ENCODE measurements at places on chromosomes 4 and X.

DNA sequence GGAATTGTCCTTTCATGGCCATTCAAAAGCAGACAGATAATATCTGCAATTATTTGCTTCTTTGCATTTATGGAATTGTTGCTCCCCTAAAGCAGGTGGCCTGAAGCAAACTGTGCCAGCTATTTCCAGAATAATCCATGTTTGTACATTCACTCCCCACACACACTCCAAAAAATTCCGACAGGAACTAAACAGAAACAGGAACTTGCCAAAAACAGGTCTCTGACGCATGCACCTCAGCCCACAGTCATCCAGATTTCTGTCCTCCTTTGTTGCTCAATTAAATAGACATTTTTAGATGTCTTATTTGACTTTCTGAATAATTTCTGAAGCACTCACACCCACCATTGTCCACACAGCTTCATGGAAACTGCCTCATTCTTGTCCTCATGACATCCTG, 71.5 kb upstream of the EDNRA start:
- DNase-seq = no peak

DNA sequence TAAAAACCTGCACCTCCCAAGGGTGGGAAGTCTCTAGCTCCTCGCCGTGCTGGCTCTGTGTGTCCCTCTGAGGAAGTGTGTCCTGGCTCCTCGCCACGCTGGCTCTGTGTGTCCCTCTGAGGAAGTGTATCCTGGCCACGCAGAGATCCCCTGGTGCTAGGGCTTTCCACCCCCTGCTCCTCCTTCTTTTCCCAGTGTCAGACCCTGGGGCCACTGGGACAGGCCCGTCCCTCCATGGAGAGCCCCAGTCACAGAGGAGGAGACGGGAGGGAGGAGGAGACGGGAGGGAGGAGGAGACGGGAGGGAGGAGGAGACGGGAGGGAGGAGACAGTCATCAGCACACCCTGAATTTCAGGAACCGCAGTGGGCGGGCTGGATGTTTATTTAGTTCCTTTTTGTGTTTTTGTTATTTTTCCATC, 53.8 kb upstream of the HGFAC start:
- no peak for DNase-seq

- no peak for DNase-seq
Measured at GRCh38 chrX:132568291-132568690, 79.5 kb upstream of the MBNL3 start.

DNA sequence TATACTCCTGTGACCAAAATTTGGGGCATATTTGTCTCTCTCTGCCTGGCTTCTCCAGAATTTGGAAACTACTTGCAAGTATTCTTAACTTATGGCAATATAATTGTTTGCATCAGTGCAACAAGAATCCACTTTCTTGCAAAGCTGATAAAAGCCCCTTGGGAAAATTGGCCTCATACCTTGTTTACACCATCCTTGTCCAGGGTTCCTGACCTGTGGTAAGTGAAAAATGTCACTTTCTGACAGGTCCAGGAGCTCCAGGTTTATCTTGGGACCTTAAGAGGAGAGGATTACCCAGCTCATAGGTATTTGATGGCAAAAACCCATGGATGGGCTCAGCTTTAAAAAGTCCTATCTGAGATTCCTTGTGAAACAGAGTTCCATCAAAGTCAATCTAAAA, 29.3 kb upstream of the CXCL13 start:
- no peak for DNase-seq

GRCh38 chr4:171583790-171584189, 229.4 kb upstream of the GALNTL6 start:
- no peak for DNase-seq

DNA sequence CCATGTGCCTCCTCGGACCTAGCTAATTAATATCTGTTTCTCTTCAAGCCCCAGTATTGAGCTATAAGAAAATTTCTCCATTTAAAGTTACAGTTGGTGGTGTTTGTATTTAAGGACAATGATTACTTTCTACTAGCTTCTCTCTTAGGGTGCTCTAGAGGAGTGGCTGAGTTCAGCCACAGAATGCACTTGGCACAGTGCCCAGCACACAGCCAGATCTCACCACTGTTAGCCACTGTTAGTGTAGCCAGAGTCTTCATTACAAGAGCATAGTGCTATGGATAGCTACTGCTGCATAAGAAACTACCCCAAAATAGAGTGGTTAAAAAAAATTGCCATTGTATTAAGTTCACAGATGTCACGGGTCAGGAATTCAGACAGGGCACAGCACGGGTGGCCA, 421.3 kb downstream of the BCOR start:
- DNase-seq = no peak

DNA sequence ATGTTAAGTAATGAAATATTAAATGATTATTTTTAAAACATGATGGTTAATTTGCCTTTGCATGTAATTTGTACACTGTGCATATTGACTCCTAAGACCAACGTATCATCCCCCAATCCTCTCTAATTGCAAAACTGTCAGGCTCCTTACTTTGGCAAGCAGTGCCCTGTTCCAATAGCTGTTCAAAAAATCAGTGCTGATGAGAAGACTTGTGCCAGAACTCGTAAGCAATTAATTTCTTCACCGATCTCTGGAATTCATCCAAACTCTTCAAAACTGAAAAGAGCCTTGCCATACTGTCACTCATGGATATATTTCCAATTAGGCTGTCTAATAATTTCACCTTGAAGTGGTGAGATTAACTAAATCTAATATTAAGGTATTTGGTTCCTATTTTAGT, 493.9 kb upstream of the NDST4 start:
- no peak for DNase-seq

GRCh38 chr4:188146618-188147017, 7.4 kb downstream of the TRIML1 start:
- no peak for DNase-seq

- DNase-seq = no peak
Measured at GRCh38 chrX:103407776-103408175, 31.4 kb downstream of the BEX3 start.

- DNase-seq = no peak
Measured at GRCh38 chr4:119132306-119132705, 3.3 kb upstream of the MYOZ2 start.

- no peak for DNase-seq
Measured at GRCh38 chrX:123450222-123450621, 266.1 kb downstream of the GRIA3 start.

DNA sequence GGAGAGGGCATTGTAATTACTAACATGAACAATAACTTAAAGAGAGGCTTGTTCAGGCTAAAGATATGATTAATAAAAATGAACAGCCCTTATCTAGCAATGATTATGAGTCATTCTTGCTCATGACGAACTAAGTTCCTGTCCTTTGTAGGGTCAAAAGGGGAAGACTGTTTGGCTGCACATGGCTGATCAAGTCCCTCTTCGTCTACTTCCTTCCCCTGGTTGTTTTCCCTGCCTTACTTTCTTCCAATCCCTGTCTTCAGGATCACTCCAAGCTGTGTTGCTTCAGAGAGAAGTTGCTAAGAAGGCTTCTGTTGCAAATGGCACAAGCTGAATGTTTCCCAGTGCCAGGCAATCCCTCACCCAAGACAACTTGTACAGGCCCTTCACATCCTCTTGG, 115.0 kb upstream of the HS3ST1 start:
- no peak for DNase-seq

DNA sequence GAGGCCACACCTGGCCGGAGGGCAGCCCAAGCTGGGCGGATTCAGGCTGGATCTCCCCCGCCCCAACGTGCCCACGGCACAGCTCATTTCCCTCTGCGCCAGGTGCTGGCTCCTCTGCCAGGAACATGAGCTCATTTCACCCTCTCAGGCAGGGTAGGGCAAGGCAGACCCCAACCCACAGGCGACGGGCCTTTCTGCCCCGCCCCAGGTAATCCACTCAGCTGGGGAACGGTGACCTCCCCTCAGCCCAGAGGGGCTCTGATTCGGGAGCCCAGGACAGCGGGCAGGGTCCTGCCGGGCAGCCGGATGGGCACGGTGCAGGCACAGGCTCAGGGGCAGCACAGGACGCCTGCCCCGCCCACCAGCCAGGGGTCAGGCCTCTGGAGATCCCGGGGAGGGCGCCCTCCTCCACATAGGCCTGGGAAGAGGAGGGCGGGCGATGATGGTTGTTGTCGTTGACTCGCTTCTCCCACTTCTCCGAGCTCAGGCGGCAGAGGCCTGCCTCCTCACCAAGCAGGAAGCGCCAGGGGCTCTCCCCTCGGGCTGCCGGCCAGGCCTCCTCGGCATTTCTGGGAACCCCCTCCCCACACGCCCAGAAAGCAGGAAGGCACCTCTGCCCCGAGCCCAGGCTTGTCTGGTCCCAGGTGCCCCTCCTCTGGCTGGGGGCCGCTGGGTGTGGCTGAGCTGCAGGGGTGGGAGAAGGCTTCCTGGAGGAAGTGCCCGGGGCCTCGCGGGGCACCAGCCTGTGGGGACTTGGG, 31.1 kb downstream of the TACC3 start:
- peak; percentile 41 for DNase-seq

GRCh38 chr4:152998861-152999260, 62.7 kb downstream of the FHDC1 start:
- DNase-seq = no peak

DNA sequence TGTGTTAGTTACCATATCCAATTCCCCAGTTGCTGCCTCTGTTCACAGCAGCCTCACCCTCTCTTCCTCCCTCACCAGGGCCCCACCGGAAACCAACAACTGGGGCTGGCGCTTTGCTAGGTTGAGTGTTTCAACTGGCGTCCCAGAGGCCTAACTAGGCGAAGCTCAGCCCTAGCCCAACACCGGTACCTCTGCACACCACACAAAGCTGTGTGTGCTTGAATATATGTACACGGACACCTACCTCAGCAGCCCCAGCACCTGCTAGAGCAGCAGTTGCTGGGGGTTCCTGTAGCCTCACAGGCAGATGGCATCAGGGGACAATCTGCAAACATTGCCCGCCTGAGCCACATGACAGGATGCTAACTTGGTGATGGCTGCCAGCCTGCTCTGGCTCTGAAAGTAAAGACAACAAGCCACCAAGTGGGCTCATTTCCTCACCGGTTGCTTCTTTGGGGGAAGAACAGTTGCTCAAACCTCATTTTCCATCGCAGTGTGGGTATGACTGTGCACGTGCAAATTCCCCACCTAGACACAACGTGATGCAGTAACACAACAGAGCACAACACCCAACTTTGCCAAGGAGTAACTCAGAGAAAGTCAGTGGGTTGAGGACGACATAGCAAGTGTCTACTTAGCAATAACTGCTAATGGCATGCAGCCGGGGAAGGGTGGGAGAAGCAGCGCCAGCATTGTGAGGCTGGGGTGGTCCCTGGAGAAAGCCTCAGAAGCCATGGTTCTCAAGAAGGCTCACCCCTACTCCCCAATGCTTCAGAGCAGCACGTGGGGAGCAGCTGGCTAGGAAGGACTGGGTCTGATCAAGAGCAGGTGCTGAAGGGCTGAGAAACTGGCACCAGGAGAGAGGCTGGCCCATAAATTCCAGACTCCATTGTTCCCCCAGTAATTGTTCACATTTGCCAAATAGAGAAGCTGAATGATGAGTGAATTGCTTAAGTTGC, 139.5 kb downstream of the SH3KBP1 start:
- DNase-seq = peak; percentile 44

- no peak for DNase-seq
Measured at GRCh38 chrX:136999024-136999423, 34.8 kb downstream of the GPR101 start.

DNA sequence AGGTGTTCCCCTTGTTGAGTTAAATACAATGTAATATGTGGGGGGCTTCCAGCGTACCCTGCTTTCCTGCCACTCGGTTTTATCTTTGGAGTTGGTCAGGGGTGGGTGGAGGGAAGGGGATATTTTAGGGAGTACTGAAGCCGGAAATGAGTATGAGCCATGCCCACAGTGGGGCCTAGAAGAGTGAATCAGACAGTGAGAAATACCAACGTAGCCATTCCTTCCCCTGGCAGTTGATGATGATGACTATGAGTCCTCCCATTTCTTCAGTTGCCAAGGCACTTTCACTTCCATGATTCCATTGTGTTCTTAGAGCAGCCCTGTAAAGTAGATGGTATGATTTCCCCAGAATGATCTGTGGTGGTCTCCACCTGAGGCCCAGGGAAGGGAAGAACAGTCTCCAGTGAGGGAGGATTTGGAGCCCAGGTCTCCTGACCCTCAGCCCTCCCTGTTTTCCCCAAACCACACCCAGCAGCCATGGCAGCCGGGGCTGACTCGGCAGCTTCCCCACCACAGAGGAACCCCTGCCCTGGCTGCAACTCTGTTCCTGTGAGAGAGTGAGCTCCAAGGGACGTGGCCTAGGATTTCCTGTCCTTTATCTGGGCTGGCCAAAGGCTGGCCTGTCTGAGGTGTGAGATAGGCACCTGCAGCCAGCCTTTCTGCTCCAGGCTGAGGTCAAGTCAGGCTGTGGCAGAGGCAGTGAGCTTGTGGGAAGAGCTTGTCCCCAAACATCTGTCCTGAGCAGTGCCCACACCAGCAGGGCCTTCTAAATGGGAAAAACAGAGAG, 52.7 kb downstream of the STARD8 start:
- no peak for DNase-seq

DNA sequence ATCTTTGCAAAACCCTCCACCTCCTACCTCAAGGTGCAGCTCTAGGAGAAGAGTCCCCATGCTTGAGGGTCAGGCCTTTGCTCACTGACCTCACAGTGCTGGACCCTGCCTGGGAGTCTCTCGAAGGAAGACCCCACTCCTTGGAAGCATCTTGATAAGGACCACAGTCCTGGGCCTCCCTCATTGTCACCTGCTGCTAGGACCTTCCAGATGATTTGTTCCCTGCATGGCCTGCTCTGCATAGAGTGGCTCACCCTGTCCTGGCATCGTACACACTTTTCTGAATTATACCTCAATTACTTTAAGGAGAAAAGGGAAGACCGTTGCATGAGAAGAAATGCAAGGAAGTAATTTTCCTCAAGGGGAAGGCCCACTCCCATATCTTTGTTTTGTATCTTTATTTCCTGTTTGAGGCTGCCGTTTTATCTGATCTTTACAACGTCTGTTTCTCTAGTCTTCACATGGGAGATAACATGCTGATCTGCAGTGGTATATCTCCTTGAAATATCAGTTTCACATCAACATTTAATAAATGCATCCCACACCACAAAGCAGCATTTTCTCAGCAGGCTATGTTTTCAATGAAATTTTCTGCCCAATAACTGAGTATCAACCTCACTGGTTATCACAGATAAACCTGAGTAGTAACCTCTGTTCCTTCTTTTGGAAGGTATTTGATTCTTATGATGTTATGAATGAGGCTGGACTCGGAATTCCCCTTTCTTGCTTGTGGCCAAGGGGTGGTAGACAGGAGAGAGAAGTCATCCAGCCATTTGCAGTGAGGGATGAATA, 15.0 kb upstream of the AKAP17A start:
- DNase-seq = no peak

DNA sequence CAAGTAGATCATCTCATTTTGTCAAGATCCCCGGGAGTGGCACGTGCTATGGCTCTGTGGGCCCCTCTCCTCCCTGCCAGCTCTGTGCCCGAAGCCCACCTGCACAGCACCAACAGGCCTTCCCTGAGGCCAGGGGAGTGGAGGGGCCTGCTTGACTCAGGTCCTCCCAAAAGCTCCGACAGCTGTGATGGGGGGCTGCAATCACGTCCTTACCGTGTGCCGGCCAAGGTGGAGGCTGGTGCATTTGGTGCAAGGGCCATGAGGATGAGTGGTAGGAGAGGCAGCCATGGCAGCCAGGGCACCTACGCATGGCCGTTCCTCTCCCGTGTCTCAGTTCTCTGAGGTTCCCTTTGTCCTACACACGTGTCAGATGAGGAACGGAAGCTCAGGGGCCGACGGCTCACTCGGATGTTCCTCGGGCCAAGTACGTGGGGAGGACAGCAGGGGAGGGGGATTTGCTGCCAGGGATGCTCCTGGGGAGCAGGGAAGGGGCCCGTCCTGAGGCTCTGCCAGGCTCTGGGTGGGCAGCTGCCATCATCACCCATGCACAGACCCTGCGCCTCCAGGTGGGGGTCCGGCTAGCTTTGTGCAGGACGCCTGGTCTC, 95.8 kb downstream of the HMX1 start:
- DNase-seq = no peak

GRCh38 chr4:176302283-176303275, 17.2 kb upstream of the SPCS3 start:
- DNase-seq = no peak

All from activated T-cell treated with anti-CD3 and anti-CD28 coated beads for 48 hours (primary cell).